ENCODE measurements at places on chromosomes 7 and 10.

DNA sequence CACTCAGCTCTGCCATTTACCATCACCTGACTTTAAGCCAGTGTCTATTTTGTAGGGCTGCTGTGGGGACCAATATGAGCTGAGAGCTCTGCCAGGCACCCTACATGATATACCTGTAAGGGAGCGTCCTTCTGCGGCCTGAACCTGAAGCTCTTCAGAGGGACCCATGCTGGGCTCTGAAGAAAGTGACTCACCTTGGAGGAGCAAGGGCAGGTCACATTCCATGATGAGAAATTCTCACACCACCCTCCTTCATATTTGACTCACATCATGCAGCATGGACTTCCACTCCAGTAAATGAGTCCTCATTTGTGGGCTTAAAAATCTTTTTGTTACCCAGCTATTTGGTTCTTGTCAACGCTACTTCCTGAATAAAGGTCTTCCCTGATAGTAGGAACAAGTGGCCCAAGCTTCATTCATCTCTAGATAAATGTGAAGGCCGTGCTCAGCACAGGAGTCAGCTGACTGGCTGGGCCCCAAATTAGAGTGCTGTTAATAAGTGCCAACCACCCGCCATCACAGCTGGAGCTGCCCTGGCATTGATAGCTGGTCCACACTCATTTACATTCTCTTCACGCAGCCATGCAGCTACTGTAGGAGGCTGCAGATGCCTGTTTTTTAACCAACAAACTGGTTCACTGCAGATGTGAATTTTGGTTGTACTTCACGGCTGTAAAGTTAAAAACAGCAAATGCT is 78.4 kb downstream of the RNF216 start:
- no peak for DNase-seq
- no peaks in the 10 kb centered on the region for H3K4me1 ChIP-seq
- peaks cover 65% of the 10 kb centered on the region for H3K36me3 ChIP-seq
- H3K4me3 ChIP-seq = no peak overlapping the region
- H3K27me3 ChIP-seq = no peaks in the 10 kb centered on the region

- H3K4me3 ChIP-seq = no peak overlapping the region
- H3K27ac ChIP-seq = no peak overlapping the region
- H3K4me1 ChIP-seq = no peaks in the 10 kb centered on the region
- H3K36me3 ChIP-seq = no peaks in the 10 kb centered on the region
- no peaks in the 10 kb centered on the region for H3K27me3 ChIP-seq
These were observed 434.7 kb upstream of the GRM3 start for GRCh38 chr7:86209036-86209435.

- H3K36me3 ChIP-seq = no peaks in the 10 kb centered on the region
- H3K4me1 ChIP-seq = no peaks in the 10 kb centered on the region
- no peaks in the 10 kb centered on the region for H3K27me3 ChIP-seq
- DNase-seq = no peak
These were observed 857.2 kb upstream of the PHF14 start for GRCh38 chr7:10116511-10116910.

- no peak overlapping the region for H3K4me3 ChIP-seq
- H3K27me3 ChIP-seq = no peaks in the 10 kb centered on the region
- no peaks in the 10 kb centered on the region for H3K4me1 ChIP-seq
- no peaks in the 10 kb centered on the region for H3K36me3 ChIP-seq
These were observed 75.4 kb downstream of the OTUD1 start for GRCh38 chr10:23514321-23514720.

GRCh38 chr7:134777908-134778580 is 1.4 kb upstream of the CALD1 start:
- H3K4me1 ChIP-seq = no peaks in the 10 kb centered on the region
- no peak for DNase-seq
- no peaks in the 10 kb centered on the region for H3K36me3 ChIP-seq
- H3K27me3 ChIP-seq = no peaks in the 10 kb centered on the region
- no peak overlapping the region for H3K27ac ChIP-seq

- H3K4me3 ChIP-seq = no peak overlapping the region
- no peaks in the 10 kb centered on the region for H3K27me3 ChIP-seq
- DNase-seq = no peak
- peaks cover 19% of the 10 kb centered on the region for H3K36me3 ChIP-seq
- 0 out of 2 replicates have a peak, but pooled peaks cover 4% of the 10 kb centered on the region for H3K4me1 ChIP-seq
These were observed 10.7 kb downstream of the CCDC6 start for GRCh38 chr10:59895629-59896116.

DNA sequence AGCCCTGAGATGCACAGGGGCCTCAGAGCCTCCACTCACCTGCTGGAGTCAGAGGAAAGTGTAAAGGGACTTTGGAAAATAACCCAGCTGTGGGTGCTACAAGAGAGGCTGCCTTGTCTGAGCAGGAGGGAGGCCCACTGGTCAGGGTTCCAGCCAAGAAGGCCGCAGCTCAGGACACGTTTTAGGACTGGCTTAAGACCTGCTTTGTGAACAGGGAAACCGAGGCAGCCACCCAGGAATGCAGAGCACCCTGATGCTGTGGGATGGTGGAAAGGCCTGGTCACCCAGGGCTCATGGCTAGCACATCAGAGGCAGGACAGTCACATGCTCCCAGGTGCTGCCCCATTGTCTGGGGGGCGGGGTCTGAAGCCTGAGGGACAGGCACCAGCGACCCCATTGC is 38.9 kb upstream of the CHST15 start:
- H3K36me3 ChIP-seq = no peaks in the 10 kb centered on the region
- H3K4me1 ChIP-seq = peaks cover 5% of the 10 kb centered on the region

DNA sequence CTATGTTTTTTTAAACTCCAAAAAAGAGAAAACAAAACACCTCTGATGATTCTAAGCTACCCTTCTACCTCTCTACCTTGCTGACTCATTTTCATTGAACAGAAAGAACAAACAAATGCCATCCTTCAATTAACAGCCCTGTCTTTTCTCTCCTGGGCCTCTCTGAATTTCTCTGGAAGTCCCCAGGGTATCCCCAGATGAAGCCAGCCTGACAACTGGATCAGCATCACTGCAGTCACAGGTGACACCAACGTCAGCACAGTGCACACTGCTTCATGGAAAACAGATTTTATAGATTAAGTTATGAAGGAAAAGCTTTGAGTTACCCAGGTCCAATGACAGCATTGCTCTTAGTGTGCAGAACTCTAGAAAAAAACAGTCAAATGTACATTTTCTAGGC is 5.7 kb downstream of the HUS1 start:
- H3K4me1 ChIP-seq = peaks cover 7% of the 10 kb centered on the region
- peaks cover 30% of the 10 kb centered on the region for H3K36me3 ChIP-seq
- DNase-seq = no peak
- H3K4me3 ChIP-seq = no peak overlapping the region
- H3K27ac ChIP-seq = no peak overlapping the region

DNA sequence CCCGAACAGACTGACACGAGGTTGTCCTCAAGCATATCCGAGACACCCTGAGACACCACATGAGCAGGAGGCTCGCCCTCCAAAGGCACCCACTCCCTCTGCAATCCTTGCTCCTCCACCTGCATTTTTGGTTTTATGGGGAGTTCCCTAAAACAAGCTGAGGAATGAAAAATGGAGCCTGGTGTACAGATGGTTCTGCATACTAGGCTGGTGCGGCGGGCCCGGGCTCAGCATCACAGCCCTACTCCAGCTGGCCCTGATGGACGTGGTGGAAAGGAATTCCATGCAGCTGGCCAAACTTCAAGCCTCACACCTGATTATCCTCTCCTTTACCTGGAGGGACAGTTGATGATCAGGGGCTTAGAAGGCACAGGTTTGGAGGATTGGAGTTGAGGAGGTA is 30.3 kb upstream of the JAKMIP3 start:
- peaks cover 3% of the 10 kb centered on the region for H3K27me3 ChIP-seq
- H3K27ac ChIP-seq = no peak overlapping the region
- DNase-seq = no peak
- H3K4me3 ChIP-seq = no peak overlapping the region

DNA sequence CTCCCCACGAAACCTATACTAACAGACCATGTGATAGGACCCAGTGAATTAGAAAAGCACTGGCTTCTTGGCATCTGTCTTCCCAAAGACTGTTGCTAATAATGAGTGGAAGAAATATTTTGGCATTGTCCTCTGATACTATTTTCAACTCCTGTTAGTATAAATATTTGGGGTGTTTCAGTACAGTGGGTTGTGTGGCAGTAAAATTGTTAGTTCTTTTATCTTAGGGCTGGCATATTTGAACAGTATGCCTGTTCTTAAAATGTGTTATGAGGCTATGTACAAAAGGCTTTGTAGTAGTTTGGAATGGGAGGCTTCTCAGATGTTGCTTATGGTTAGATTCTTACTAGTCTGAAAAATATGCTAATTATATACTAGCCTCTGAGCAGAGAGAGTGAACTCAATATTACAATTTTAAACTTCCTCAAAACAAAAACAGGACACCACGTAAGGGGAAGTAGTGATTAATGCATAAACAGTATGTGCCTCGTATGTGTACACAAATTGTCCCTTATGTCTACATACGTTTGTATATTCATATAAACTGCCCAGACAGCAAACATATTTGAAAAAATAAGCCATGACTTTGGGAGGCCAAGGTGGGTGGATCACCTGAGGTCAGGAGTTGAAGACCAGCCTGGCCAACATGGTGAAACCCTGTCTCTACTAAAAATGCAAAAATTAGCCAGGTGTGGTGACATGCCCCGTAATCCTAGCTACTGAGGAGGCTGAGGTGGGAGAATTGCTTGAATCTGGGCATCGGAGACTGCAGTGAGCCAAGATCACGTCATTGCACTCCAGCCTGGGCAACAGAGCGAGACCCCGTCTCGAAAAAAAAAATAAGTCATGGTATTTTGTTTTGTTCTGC is 115.4 kb downstream of the ARID5B start:
- no peaks in the 10 kb centered on the region for H3K27me3 ChIP-seq
- H3K4me1 ChIP-seq = no peaks in the 10 kb centered on the region

- H3K27ac ChIP-seq = no peak overlapping the region
- peaks cover 35% of the 10 kb centered on the region for H3K4me1 ChIP-seq
- H3K27me3 ChIP-seq = no peaks in the 10 kb centered on the region
- DNase-seq = no peak
- peaks cover 17% of the 10 kb centered on the region for H3K36me3 ChIP-seq
- no peak overlapping the region for H3K4me3 ChIP-seq
These were observed 33.6 kb downstream of the AGAP3 start for GRCh38 chr7:151119902-151120301.

DNA sequence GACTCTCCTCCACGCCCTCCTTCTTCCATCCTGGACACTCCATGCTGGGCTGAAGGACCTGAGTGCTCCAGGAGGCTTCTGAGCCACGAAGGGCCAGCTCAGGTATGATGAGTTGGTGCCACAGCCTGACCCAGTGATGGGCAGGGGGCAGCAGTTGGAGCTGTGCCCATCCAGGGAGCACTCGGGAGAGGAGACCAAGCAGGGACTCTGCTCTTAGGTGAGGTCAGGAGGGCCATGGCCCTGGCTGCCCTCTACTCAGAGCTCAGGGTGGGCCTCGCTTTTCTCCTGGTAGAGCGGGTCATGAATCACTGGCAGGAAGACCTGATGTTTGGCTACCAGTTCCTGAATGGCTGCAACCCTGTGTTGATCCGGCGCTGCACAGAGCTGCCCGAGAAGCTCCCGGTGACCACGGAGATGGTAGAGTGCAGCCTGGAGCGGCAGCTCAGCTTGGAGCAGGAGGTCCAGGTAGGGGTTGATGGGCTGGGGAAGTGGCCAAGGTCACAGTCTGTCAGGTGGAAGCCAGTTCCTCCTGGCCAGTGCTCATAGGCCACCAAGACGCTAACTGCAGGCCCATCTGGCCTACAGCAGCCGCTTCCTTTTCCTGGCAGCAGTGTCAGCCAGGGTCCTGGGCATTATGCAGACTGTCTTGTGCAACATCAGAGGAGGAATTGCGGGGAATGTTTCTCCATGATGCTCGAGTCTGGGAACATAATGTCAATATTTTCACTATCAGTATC is 50.8 kb downstream of the ALOX5 start:
- H3K27me3 ChIP-seq = no peaks in the 10 kb centered on the region
- no peaks in the 10 kb centered on the region for H3K36me3 ChIP-seq
- no peak overlapping the region for H3K4me3 ChIP-seq

DNA sequence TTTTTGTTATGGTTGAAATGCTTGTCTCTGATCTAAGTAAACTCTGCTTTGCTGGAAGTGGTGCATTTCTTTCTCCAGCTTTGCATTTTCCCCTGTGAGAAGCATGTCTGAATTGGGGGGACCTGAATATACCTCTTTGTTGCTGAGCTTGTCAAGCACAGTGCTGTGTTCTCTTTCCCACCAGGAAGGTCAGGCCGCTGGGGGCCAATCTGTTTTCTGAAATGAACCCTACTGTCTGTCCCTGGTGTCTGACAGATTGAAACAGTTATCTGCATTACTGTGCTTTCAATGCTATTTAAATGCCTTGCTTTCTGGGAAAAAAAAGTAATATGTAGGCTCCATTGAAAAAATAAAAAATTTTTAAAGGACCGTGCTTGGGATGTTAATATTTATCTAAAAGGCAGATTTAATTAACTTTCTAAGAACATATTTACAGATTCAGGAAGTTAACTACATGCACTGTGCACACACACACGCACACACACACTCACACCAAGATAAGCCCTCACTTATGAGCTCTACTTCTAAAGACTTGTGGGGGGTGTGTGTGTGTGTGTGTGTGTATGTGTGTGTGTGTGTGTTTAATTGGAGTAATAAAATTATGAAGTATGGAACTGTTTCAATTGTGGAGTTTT is 127.0 kb upstream of the FZD1 start:
- no peaks in the 10 kb centered on the region for H3K36me3 ChIP-seq
- no peak overlapping the region for H3K27ac ChIP-seq
- no peak for DNase-seq
- H3K4me1 ChIP-seq = no peaks in the 10 kb centered on the region
- peaks cover 5% of the 10 kb centered on the region for H3K27me3 ChIP-seq

GRCh38 chr7:21580073-21580521 is 37.3 kb downstream of the DNAH11 start:
- H3K4me3 ChIP-seq = no peak overlapping the region
- H3K36me3 ChIP-seq = no peaks in the 10 kb centered on the region
- DNase-seq = no peak

- no peaks in the 10 kb centered on the region for H3K27me3 ChIP-seq
- DNase-seq = no peak
- peaks cover 14% of the 10 kb centered on the region for H3K4me1 ChIP-seq
These were observed 97.5 kb downstream of the MKI67 start for GRCh38 chr10:128028508-128029289.

GRCh38 chr7:140656548-140657515 is 15.9 kb upstream of the ADCK2 start:
- H3K27ac ChIP-seq = peak overlapping the region; percentile 43
- H3K36me3 ChIP-seq = no peaks in the 10 kb centered on the region
- peak; percentile 67 for DNase-seq
- H3K4me1 ChIP-seq = peaks cover 19% of the 10 kb centered on the region
- H3K27me3 ChIP-seq = no peaks in the 10 kb centered on the region
- H3K4me3 ChIP-seq = no peak overlapping the region
